Panc1 (cell line): ENCODE measurements at places on chromosomes 16 and 17.

- no peak for DNase-seq
Observed at GRCh38 chr16:85924675-85925074, 25.7 kb downstream of the IRF8 start.

DNA sequence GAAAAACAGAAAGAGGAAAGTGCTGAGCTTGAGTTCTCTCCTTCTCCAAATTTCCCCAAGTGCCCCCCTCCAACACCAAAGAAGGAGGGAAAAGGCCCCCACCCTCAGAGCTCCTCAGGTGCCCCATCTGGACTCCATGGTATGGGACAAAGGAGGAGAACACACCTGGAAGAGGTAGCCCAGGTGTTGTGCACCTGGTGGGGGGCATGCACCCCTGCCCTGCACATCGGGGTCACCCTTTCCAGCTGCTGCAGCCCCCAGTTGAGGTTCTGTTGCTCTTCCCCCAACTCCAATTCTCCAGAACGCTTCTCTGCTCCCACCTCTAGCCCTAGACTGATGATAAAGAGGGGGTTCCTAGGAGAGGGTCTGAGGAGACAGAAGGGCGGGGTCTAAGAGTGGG lies 3.0 kb upstream of the COL1A1 start:
- DNase-seq = no peak

GRCh38 chr17:70558821-70559220 lies 389.5 kb downstream of the KCNJ2 start:
- DNase-seq = no peak

GRCh38 chr17:73029991-73030390 lies 62.5 kb downstream of the SLC39A11 start:
- DNase-seq = no peak

- DNase-seq = no peak
Observed at GRCh38 chr17:61387511-61388305, 11.9 kb upstream of the TBX2 start.

DNA sequence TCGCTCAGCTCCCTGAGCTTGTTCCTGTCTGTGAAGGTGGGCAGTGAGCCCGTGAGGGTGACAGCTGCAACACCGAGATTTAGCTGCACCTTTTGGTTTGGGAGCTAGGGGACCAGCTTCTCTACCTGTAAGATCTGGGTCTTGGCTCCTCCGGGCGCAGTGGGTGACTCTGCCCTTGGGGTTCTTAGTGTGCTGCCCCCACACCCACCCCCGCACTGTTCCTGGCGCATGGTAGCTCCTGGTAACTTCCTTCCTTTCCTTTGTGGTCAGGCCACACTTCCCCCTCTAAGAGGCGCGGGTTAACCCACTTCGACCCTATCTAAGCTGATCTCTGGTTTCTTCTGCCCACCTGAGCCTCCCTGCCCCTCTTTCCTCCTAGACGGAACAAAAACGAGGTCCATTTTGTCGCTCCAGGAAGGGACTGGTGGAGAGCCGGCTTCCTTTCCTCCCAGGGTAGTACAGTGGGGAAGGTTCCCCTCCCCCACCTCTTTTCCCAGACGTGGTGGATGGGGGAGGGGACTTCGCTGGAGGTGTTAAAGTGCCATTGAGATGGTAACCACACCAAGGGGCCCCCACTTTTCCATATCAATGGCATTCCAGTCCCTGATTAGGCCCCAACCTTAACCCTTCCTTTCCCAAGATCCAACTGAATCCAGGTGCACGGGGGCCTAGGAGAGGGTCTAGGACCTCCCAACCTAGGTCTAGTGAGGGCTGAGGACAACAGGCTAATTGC lies 4.6 kb upstream of the CLDN9 start:
- no peak for DNase-seq

DNA sequence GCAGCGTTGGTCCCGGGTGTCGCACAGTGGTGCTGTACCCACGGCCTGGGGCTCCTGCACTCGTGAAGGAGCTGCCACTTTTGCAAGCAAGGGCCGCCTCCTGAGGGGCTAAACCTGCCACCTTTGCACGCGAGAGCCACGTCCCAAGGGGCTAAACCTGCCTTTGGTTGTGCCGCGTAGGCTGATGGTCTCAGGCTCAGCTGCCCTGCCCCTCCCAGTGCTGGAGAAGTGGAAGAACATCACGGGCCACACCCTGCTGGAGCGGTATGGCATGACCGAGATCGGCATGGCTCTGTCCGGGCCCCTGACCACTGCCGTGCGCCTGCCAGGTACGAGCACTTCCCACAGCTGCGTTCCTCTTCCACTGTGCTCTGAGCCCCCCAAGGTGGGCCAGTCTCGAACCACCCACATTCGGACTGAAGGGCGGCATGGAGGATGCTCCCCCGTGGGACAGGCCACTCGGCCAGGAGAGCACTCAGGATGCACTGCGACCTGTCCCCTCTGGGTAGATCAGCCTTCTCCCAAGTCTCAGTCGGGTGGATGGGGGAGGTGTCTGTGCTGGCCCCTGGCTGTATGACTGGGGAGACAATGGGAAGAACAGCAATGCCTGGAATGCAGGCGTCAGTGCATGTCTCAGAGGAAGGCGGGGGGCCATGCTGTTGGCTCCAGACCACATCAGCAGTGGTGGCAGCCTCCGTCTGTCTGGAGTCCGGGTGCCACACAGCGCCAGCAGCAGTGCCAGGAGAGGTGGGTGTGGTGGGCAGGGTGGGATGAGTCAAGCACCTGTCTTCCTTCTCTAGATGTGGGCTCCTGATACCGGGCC lies 20.7 kb downstream of the ACSF3 start:
- DNase-seq = no peak

GRCh38 chr17:18963126-18964017 lies 11.4 kb downstream of the SLC5A10 start:
- no peak for DNase-seq

GRCh38 chr17:45235416-45236281 lies 14.0 kb downstream of the FMNL1 start:
- DNase-seq = no peak

DNA sequence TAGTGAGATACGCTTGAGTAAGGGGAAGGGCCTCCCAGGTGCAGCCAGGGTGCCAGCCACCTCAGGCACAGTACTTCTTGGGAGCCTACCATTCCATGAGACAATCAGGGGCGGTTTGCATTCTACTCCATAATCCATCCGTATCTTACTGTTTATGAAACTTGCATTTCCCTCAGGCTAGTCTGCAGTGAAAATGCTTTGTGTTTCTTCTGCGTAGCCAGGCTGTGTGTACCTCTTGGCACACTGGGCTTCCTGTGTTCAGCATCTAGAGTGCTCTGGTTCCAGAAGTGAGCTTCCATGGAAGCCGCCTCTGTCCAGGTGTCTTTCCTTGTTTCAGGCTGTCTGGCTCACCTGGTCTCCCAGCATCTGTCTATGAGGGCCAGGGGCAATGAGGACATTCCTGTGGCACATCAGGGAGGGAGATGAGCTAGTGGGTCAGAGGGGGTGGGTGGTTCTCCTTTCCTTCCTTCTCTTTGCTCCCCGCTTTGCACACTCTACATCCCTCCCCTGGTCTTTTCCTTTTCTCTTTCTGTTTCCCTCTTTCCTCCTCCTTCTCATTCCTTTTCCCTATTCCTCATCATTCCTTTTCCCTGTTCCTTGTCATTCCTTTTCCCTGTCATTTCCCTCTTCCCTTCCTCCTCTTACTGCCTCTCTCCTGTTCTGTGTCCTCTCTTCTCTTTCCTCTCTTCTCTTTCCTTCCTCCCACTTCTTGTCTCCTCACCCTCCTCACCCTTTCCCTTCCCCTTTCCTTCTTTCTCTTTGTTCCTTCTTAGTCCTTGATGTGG lies 386.5 kb downstream of the CPPED1 start:
- no peak for DNase-seq

- no peak for DNase-seq
Observed at GRCh38 chr17:43381204-43381603, 17.6 kb upstream of the ARL4D start.

DNA sequence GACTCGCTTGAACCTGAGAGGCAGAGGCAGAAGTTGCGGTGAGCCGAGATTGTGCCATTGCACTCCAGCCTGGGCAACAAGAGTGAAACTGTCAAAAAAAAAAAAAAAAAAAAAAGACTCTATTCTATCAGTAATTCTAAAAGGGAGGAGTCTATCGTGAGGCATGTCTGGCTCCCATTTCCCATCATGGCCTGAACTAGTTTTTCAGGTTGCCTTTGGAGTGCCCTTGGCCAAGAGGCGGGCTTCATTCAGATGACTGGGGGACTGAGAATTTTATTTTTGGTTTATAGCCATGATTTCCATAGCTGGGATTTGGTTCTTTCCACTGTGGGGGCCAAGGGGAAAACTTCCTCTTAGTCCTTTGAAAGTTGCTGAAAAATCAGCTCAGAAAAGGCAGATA lies 3.5 kb upstream of the SNX29 start:
- no peak for DNase-seq

DNA sequence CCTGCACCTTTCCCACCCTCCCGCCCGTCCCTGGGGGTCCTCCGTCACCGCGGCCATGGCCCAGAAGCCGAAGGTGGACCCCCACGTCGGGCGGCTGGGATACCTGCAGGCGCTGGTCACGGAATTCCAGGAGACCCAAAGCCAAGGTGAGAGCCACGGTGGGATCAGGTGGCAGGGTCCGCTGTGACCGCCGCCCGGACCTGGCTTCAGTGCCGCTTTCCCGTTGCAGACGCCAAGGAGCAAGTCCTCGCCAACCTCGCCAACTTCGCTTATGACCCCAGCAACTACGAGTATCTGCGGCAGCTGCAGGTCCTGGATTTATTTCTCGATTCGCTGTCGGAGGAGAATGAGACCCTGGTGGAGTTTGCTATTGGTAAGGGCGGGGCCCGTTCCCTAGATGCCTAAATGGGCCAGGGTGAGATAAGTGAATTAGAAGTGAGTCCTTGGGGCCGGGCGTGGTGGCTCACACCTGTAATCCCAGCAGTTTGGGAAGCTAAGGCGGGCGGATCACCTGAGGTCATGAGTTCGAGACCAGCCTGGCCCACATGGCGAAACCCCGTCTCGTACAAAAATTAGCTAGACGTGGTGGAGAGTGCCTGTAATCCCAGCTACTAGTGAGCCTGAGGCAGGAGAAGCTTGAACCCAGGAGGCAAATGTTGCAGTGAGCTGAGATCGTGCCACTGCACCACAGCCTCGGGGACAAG lies 617 bp downstream of the ARMC7 start:
- DNase-seq = no peak

- DNase-seq = no peak
Observed at GRCh38 chr17:29561554-29562517, 5.0 kb downstream of the ABHD15 start.
